ENCODE measurements at places on chromosomes 5 and 9.

- DNase-seq: no peak
Measured at GRCh38 chr5:96942911-96943310, 7.0 kb downstream of the LNPEP start.

GRCh38 chr9:17624571-17624970 lies 45.7 kb downstream of the SH3GL2 start:
- DNase-seq: no peak

DNA sequence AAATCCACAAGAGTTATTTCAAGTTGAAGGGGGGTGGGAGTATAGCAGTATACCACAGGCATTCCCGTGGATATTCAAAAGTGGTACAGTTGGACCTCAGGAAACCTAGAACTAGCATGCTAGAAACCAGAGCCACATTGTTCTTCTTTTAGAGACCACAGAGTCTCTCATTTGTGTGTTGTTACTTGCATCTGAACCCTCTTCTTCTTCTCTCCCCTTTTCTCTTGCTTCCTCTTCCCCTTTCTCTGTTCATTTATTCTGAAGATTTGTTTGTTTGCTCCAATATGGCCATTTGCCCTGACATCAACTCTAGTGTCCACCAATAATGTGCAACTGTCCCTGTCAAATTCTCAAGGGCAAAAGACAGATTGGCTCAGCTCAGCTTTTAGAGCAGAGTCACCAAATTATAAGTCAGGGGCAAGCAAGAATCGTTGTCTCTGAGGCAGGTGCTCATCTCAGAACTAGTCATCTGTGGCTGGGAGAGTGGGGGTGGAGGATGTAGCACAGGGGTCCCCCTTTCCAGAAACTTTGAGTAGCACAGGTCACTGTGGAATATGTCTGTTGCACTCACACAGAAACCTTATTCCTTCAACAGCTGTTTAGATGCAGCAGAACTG lies 321.1 kb downstream of the ARRDC3 start:
- DNase-seq: no peak

- no peak for DNase-seq
Measured at GRCh38 chr9:71393005-71393404, 271.6 kb upstream of the TRPM3 start.

DNA sequence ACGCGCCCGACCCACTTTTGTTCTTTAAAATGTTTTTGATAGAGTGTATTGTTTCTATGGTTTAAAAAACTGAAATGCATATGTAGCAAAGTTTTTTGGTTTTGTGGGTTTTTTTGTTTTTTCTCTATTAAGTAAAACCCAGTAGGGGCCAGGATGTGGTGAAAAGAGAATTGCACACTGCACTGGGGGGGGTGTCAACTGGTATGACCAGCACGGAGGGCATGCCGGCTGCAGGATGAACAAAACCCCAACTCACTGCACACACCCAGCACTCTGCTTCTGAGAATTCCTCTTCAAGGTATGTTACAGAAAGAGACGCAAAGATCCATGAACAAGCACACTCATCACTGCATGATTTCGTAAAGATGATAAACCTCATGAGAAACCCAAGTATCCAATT lies 75.0 kb downstream of the STK10 start:
- peak; percentile 90 for DNase-seq

- no peak for DNase-seq
Measured at GRCh38 chr9:34559624-34560455, 29.7 kb downstream of the CNTFR start.

DNA sequence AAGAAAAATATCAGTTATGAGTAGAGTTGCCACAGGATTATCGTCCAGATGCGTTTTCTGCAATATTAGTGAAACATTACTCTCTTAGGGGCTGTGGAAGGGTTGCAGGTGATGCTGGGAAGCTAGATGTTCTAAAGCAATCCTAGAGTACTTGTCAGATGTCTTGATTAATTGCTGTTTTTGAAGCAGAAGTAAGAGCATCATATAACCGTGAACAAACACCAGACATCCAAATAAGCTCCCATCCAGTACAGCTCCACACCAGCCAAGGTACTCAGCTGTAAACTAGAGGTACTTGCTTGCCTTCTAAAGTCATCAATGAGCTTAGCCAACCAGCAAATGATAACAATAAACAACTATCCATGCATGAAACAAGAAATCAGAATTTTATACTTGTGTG lies 131.1 kb downstream of the ST8SIA4 start:
- DNase-seq: no peak

DNA sequence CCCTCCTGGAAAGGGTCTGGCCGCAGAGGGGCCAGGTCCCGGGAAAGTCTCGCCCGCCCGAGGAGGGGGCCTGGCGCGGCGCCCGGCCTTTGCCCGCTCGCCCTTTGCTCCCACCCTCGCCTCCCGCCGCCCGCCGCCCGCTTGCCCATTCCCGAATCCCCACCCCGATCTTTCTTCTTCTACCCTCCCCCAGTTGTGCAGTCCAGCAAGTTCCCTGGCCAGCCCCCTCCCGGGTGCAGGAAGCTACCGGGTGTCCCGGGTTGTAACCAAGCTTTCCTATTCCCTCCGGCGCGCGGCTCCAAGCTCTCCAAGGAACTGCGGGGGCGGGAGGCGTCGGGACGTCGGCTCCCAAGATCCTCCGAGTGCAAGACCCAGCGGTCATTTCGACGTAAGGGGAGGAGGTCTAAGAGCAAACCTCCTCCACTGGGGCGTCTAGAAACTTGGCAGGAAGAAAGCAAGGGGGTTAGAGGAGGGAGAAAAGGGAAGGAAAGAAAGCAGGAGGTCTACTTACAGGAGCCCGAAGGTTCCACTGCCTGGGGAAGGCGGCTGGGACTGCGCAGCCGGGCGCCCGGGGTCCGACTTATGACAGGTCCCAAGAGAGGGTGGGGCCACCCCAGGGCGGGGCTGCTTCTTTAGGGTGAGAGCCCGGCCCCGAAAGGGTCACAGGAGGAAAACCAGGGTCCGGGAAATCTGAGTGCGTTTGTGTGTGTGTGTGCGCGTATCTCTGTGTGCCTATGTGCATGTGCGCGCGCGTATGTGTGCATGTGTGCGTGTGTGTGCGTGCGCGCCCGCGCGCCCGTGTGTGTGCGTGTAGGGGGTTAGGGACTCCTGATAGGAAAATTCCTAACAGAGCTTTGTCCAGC lies at the start of gene PTGR1:
Gene PTGR1, minus strand, starts transcription at position 556 of the 863 bp plus-strand sequence. CDS start 2,225 bp downstream, outside the sequence.
- DNase-seq: no peak

DNA sequence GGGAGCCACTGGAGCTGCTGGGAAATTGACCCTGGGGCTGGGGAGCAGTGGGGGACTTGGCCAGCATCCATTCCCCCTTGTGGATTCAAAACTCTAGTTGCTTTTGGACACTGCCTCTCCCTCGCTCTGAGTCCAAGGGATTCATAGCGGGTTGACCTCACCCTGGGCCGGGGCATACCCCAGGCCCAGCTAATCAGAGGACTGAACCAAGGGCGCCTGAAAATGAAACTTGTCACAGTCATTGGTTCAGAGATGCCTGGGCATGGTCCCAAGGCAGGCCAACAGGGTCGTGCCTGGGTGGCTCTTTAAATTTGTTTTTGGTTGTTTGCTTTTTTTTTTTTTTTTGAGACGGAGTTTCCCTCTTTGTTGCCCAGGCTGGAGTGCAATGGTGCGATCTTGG lies 22.6 kb downstream of the STK10 start:
- no peak for DNase-seq

GRCh38 chr9:110207071-110207641 lies 803 bp downstream of the C9orf152 start:
- no peak for DNase-seq

DNA sequence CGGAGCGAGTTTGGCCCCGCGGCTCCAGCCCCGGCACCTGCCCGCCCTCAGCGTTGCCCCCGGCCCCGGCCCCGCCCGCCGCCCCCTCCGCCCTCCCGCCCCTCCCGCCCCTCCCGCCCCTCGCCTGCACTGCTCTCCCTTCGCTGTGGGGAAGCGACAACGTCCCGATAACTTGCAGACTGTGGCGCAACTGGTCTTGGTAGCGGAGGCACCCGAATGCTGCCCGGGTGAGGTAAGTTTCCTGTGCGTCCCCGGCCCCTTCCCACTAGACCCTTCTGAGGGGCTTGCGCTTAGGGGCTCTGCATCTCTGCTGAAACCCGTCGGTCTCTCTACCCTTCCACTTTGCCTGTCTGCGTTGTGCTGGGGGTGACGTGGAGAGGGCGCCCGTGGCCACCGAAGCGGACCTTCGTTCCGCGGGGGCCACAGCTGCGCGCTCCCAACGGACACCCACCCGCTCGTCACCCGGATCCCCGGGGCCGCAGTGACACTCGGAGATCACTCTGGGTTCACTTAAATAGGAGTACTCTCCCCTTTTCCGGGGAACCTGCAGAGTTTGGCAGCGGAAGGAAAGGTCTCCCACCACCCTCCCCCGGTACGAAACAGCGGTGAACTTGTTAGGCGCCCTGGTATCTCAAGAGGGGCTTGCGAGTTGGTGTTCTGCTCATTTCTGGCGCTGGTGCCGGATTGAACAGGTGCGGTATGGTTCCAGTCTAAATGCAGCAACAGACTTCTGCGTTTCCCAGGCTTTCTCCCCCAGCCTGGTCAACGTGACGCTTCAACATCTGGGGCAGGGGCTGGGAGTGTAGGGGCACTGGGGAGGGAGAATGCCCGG lies 707 bp downstream of the PIP5K1B start:
- no peak for DNase-seq

DNA sequence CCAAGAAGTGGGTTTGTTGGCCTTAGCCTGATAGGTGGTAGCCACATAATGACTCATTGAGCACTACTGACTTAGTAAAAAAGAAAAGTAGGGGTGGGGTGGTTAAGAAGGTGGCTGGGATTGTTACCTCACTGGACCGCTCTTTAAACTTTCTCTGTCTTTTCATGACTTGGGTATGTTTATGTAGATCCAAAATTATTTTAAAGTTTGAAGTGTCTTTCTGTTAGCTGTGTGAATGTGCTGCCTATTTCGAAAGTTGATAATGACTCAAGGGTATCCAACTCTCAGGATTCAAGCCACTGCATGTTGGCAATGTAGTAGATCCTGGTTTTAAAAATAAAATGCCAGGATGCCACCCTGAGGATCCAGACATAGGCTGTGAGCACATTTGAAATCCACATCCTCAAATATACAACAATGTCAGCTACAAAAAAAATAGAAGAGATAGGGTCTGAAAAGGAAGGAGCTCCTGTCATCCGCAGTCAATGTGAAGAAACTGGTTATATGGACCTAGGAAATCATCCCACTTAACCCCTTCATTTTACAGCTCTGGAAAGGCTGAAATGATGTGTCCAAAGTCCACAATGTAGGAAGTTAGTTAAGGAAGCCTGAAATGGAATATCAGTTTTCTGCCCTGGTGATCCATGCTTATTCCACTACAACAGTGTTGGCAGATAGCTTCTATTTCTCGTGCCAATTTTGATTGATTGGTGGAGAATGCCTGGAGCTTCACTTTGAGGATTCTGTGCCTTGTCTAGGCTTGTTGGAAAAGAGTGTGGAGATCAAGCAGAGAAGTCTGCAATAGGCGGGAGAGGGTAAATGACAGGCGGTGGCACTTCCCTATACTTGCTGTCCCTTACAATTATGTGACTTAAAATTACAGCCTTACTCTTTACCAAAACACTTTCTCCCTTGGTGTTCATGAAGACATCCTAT lies 23.4 kb downstream of the ZNF462 start:
- no peak for DNase-seq

- no peak for DNase-seq
Measured at GRCh38 chr5:1009359-1010180, 968 bp downstream of the NKD2 start.

GRCh38 chr5:37637165-37637845 lies 202.5 kb downstream of the GDNF start:
- DNase-seq: no peak

- DNase-seq: no peak
Measured at GRCh38 chr5:119250946-119251901, 104.6 kb upstream of the TNFAIP8 start.

DNA sequence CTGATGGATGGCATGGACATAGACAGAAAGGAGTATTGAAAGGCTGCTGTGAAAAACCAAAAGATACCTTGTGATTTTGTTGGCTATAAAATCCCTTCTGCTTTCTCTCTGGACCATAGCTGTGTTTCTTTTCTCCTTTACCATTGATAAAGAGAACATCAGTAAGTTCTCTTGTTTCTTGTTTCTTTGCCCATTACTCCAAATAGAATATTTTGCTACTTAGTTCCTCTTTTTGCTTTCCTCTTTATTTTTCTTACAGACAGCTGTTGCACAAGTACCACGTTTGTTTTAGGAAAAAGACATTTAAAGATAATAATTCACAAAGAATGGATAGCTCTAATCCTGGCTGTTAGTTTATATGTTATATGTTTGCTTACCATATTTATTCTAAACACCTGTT lies 1129.2 kb downstream of the DTWD2 start:
- DNase-seq: no peak

DNA sequence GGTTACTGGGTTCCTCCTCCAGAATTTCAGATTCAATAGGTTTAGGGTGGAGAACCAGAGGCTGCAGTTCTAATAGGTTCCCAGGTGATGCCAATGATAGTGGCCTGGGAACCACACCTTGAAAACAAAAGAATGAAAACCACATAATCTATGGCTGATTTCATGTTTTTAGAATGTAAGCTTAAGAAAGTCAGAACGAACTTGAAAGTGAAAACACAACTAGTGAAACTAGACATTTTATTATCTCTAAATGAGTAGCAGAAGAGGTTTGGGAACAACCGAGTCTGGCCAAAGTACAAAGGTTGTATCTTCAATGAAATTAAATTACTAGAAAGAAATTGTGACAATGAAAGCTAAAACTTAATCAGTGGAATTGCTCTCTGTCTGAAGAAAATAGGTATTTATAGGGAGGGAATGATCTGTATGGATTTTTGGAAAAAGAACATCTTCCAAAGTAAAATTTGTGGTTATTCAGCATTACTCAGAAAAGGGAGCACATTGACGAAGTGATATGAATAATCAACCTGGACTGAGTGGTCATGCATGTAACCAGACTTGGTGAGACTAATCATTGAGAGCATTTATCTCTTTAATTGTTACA lies 24.9 kb upstream of the CEP120 start:
- DNase-seq: no peak

DNA sequence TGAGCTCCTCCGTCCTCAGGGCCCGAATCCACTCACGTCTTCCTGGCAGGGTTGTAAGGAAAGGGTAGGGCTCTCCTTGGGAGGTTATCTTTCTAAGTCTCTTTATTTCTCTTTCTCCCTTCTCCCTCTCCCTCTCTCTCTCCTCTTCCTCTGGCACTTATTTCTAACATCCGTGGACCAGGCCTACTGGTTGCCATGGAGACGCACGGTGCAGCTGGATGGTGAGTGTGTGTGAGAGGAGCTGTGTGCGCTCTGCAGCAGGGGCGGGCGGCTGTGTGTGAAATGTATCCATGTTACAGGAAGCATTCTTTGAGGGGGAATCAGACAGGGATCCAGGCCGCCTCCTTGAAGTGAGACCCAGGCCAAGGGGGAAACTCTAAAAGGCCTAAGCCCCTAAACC lies 32.2 kb downstream of the PCDH1 start:
- DNase-seq: no peak

GRCh38 chr5:152397581-152397980 lies 7.5 kb downstream of the NMUR2 start:
- DNase-seq: no peak

DNA sequence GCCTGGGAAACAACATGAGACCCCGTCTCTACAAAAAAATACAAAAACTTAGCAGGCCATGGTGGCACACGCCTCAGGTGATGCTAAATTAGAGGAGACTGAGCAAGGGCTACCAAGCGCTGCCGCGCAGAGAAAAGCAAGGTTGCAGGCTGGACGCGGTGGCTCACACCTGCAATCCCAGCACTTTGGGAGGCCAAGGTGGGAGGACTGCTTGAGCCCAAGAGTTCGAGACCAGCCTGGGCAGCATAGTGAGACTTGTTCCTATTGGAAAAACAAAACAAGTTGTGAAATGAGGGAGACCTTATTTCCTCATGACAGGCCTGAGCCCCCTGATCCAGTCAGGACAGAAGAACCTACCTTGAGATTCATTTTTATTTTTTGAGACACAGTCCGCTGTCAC lies 11.5 kb downstream of the RNF44 start:
- DNase-seq: no peak

GRCh38 chr9:7212101-7212500 lies 454.3 kb downstream of the KDM4C start:
- no peak for DNase-seq

Measured in immature natural killer cell (primary cell).